ENCODE measurements at places on chromosomes 3 and 15.

DNA sequence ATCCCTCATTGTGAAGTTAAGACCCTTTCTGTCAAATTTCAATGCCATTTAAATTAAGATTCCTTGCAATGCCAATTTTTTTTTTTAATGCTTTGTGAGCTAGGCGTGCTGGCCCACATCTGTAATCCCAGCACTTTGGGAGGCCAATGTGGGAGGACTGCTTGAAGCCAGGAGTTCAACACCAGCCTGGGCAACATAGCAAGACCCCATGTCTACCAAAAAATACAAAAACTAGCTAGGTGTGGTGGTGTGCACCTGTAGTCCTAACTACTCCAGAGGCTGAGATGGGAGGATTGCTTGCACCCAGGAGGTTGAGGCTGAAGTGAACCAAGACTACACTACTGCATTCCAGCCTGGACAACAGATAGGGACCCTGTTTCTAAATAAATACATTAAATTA is 5.6 kb upstream of the SH3BP5 start:
- no peak for DNase-seq

DNA sequence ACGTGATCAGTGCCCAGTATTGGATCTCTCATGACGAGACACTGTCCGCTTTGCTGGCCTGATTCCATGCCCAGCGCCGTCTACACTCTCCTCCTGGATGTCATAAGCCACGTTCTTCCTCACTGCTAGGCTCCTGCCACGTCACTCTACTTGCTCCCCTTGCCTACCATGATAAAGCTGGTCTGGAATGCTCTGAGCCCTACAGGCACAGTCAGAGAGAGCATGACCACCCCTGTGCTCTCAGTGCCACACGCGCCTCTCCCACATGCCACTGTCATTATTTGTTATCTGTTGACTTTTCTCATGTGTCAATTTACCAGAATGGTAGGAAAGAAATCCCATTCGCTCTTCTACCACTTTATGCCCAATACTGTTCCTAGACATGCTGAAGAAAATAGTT is 148.6 kb downstream of the ANO10 start:
- DNase-seq = no peak

- no peak for DNase-seq
These were observed 15.3 kb downstream of the FBN1 start for GRCh38 chr15:48630245-48630644.

DNA sequence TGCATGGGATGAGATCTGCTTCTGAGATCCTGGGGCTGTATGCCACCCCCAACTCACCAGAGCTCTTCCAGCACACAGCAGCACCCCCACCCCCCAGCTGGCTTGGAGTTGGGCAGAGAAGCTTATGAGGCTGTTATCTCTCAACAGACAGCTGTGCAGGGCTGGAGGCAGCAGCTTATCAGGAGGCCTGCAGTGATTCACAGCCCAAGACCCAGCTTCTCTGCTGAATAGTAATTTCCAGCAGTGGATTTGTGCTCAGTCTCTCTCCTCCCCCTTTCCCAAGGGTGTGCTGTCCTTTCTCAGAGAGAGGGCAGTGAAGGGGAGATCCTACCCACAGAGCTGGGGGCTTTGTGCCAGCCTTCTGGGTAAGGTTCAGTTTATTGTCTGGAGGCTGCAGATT is 2.1 kb downstream of the RPP25 start:
- no peak for DNase-seq

DNA sequence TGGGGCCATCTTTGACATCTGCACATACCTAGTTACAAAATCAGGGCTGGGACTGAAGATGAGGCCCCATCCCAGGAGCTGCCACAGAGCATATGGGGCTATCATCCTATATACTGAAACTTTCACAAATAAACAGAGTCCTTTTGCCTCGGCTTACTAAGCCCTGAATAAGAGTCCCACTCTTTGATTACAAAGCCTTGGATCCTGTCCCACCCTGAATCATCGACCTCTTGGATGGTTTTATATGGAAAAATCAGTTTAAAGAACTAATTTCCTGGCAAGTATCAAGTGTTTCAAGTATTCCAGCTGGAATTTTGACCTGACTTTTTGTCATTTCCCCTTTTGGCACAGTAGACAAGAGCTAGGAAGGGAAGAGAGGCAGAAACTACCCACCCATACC is 331.3 kb upstream of the FRG2C start:
- no peak for DNase-seq

DNA sequence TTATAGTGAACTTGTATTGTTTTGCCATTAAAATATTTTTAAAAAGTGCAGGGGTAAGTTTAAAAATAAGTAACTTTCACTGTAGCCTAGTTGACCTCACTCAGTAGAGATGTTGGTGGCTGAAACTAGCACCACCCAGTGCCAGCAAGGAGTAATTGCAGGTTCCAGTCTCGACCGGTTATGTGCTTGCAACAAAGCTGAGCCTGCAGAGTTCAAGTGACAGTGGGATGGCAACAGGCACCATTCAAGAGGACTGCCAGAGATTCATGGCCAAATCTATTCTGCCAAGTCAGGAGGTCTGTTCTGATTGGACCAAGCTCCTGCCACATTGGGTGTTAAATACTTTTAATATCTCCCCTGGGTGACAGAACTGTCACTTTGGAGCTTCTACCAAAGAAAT is 2.7 kb downstream of the ADAMTS7 start:
- DNase-seq = no peak

GRCh38 chr15:57321973-57322601 is 54.2 kb upstream of the CGNL1 start:
- no peak for DNase-seq

- no peak for DNase-seq
These were observed 103.8 kb upstream of the CHRM5 start for GRCh38 chr15:33864360-33865075.

- DNase-seq = no peak
These were observed 34.2 kb upstream of the ACAD9 start for GRCh38 chr3:128845119-128845777.

DNA sequence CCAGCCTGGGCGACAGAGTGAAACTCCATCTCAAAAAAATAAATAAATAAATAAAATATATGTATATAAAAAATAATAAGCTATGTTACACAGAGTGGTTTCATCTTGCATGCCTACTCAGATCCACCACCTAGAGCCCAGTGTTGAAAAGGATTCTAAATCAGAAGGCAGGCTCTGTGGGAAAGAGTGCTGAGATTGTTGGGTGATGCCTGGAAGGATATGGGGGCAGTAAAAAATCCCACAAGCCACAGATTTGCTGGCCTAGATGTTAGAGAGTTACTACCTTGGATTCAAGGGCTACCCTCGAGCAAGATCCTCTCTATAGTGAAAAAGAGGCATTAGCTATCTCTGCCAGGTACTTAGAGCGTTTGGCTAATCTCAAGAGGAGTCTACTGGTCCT is 144.3 kb downstream of the STAC start:
- no peak for DNase-seq

DNA sequence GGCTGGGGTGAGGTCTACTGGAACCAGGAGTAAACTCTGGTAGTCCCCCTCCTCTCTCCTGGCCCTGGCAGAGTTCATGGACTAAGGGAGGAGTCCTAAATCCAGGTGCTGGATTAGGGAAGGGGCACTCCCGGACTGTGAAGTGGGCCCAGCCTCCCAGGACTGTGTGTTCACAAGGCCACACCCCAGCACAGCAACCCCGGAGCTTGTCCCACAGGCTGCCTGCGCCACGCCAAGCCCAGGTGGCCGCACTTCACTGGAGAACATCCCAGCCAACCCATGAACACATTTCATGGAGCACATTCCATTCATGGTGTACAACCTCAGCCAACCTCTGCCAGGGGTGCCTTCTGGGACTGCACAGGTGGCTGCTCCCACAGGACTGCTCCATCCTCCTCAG is 8.2 kb downstream of the ARPIN start:
- DNase-seq = no peak

DNA sequence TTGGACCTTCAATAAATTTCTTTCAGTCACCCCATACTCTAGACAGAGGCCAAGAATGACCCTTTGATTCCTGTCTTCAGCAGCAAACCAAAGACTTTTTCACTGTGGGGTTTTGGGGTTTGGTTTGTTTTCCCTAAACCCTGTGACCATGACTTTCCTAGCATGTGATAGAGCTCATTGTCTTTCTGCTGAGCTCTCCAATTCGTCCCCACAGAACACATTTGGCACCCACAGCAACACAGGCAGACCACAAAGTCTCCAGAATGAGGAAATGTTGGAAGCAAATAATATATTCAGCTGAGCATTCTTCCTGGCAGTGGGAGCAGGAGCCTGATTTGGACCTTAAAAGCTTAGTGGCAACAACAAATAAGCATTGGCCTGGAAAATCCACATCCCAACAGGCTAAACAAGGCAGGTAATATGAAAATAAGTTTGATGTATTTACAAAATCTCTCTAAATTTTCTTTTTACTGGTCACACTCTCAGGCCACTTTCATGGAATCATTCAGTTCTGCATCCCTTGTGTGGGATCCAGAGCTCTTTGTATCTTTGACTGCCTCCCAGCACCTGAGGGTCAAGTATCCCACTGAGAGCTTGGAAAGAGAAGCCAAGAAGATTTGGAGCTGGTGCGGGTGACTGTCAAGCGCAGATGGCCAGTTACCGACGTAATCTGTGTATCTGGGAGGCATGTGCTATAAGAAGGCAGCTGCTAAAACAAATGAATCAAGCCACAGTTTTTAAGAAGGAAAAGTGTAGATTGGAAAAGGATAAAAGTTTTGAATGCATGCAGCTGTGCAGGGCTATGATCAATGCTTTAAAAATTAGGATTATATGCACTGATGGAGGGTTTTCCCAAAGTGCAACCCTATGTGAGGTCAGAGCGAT is 36.5 kb upstream of the CPB1 start:
- no peak for DNase-seq

GRCh38 chr3:190318666-190319065 is 3.6 kb downstream of the CLDN1 start:
- no peak for DNase-seq

DNA sequence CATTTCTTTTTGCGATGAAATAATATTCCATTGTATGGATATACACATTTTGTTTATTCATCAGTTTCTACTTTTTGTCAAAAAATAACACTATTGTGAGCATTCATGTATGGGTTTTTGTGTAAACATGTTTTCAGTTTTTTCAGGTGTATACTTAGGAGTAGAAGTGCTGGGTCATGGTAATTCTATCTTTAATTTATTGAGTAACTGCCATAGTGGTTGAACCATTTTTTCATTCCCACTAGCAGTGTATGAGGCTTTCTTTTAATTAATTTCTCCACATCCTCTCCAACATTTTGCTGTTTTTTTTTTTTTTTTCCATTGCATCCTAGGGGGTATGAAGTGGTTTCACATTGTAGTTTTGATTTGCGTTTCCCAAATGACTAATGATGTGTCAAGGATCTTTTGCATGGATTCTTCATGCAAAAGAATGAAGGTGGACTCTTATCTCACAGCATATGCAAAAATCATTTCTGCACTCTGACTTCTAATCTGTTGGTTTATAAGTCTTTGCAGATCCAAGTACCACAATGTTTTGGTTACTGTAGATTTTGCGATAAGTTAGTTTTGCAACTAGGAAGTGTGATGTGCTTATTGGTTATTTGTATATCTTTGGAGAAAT is 12.6 kb downstream of the ATP2C1 start:
- no peak for DNase-seq
